ENCODE measurements at places on chromosomes 1 and 21. TPM values are rescaled to one million over a fixed set of nuclear protein-coding genes. Genes with fewer than 3 reads are reported as not detected.

The LAX1 gene
- total RNA-seq: 0.38 TPM

The SLC2A5 gene
- total RNA-seq: 3.4 TPM

The FCER1G gene
- 6.3 TPM for total RNA-seq

The CD5L gene
- total RNA-seq: not detected

The MX1 gene
- 8.1 TPM for total RNA-seq

The PDC gene
- total RNA-seq: 285 TPM

The MYCL gene
- 11.5 TPM for total RNA-seq

The FABP3 gene
- 27.0 TPM for total RNA-seq

The INSRR gene
- total RNA-seq: 0.22 TPM

The MSTO1 gene
- 50.4 TPM for total RNA-seq

The NPHS2 gene
- total RNA-seq: not detected

All from camera-type eye (tissue), 1 donor.